ENCODE measurements at places on chromosomes 5 and 9. TPM values are rescaled to one million over a fixed set of nuclear protein-coding genes. Genes with fewer than 3 reads are reported as not detected.

Gene ELAVL2
- polyA plus RNA-seq: 18.6 TPM

Gene CTXN3
- polyA plus RNA-seq: not detected

Gene VLDLR
- polyA plus RNA-seq: 14.9 TPM

Gene FAM170A
- polyA plus RNA-seq: not detected

Gene PFN3
- polyA plus RNA-seq: 3.1 TPM

Gene MAT2B
- 81.4 TPM for polyA plus RNA-seq

Gene FIBCD1
- polyA plus RNA-seq: 9.0 TPM

Gene SHB
- 1.5 TPM for polyA plus RNA-seq

Gene IGFBPL1
- 9.6 TPM for polyA plus RNA-seq

Gene PCDHGA2
- polyA plus RNA-seq: 0.17 TPM

Gene EPB41L4A
- 5.7 TPM for polyA plus RNA-seq

Gene PCDHAC1
- polyA plus RNA-seq: 0.53 TPM

Gene KCNV2
- 0.60 TPM for polyA plus RNA-seq

Gene POU5F2
- 0.14 TPM for polyA plus RNA-seq

Gene LCP2
- 0.77 TPM for polyA plus RNA-seq

Gene MELK
- 32.3 TPM for polyA plus RNA-seq

Gene PCDHGA12
- 0.68 TPM for polyA plus RNA-seq

Gene SLC2A8
- polyA plus RNA-seq: 18.9 TPM

Gene JAK2
- 1.1 TPM for polyA plus RNA-seq

Gene MARCOL
- not detected for polyA plus RNA-seq

Gene TERT
- polyA plus RNA-seq: 9.1 TPM

Gene IRGM
- polyA plus RNA-seq: not detected
